Activated B cell treated with CpG ODN at 0.5 μM for 24 hours (primary cell): ENCODE measurements at places on chromosomes 4 and X. TPM values are rescaled to one million over a fixed set of nuclear protein-coding genes. Genes with fewer than 3 reads are reported as not detected.

The TMLHE gene
- 14.0 and 19.3 TPM in 2 replicates for total RNA-seq

The XAGE2 gene
- not detected in 2 replicates for total RNA-seq

The EPHA5 gene
- total RNA-seq: not detected in 2 replicates

The GLUD2 gene
- not detected in 2 replicates for total RNA-seq

The AMELX gene
- total RNA-seq: not detected in 2 replicates

The MAOB gene
- not detected in 2 replicates for total RNA-seq

The TLR2 gene
- total RNA-seq: 3.6 and 4.3 TPM in 2 replicates

The SSX4 gene
- not detected in 2 replicates for total RNA-seq

The CTAG2 gene
- not detected in 2 replicates for total RNA-seq

The RAI2 gene
- not detected in 2 replicates for total RNA-seq

The IL1RAPL1 gene
- not detected in 2 replicates for total RNA-seq

The ERVMER34-1 gene
- not detected in 2 replicates for total RNA-seq

The MAPK10 gene
- 0.20 and 0.75 TPM in 2 replicates for total RNA-seq

The LRAT gene
- total RNA-seq: not detected in 2 replicates

The WDFY3 gene
- 0.04 and 0.05 TPM in 2 replicates for total RNA-seq
